Activated CD8-positive, alpha-beta memory T cell treated with anti-CD3 and anti-CD28 coated beads, Interleukin-2, amount 10 ng/mL, durations not matched to agents 7 days and 5 days (primary cell): ENCODE measurements at places on chromosomes 2 and 18.

- DNase-seq, result no peak
Observed at GRCh38 chr18:39232490-39232889, 1666.9 kb upstream of the CELF4 start.

GRCh38 chr2:23549051-23549450 is 164.1 kb downstream of the KLHL29 start:
- no peak for DNase-seq

DNA sequence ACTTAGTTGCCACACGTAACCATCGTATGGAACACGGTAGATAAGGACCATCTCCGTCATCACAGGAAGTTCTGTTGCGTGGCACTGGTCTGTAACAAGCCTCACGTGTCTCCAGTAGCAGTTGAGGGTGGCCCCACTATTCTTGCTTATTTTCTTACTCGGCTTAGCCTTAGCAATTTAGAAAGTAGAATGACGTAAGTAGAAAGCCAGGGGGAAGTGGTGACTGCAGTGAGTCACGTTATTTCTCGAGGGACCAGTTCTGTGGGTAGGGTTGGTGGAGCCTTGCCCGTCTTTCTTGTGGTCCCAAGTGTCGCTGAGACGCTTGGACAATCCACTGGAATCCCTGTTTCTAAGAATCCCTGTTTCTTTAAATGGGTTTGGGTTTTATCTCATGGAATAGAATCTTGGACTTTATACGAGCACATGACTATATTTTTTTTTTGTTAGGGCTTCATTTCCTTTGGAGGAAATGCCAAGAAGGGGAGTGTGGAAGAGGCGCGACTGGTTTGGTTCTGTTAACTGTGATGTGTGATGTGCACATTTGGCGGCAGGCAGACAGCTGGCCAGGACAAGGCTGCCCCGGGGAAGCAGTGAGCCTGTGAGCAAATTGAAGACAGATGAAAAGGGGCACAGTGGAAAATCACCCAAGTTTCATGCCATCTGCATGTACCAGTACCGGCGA is 96.2 kb downstream of the CABLES1 start:
- DNase-seq, result peak; percentile 94

DNA sequence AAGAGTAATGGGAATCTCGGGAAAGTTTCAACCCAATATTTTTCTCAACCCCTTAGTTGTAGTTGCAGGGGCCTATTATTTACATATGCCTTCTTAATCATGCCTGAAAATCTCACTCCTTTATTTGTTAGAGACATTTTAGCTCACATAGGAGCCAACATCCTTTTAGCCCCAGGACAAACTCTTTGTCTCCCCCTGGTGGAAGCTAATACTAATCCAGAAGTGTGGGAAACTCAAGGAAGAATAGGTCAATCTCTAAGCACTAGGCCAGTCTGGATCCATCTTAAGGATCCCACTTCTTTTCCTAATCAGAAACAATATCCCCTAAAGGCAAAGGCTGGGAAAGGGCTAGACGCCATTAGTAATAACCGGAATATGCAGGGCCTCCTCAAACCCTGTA is 550.9 kb upstream of the PKDCC start:
- DNase-seq, result no peak

- DNase-seq, result peak; percentile 65
Observed at GRCh38 chr2:190343089-190343535, 277 bp upstream of the INPP1 start.

GRCh38 chr2:84879584-84880394 is 1.1 kb downstream of the TRABD2A start:
- peak; percentile 41 for DNase-seq

- DNase-seq, result no peak
Observed at GRCh38 chr2:27461118-27461517, 18.9 kb downstream of the KRTCAP3 start.

GRCh38 chr2:106534471-106534870 is 47.3 kb downstream of the CD8B2 start:
- no peak for DNase-seq

DNA sequence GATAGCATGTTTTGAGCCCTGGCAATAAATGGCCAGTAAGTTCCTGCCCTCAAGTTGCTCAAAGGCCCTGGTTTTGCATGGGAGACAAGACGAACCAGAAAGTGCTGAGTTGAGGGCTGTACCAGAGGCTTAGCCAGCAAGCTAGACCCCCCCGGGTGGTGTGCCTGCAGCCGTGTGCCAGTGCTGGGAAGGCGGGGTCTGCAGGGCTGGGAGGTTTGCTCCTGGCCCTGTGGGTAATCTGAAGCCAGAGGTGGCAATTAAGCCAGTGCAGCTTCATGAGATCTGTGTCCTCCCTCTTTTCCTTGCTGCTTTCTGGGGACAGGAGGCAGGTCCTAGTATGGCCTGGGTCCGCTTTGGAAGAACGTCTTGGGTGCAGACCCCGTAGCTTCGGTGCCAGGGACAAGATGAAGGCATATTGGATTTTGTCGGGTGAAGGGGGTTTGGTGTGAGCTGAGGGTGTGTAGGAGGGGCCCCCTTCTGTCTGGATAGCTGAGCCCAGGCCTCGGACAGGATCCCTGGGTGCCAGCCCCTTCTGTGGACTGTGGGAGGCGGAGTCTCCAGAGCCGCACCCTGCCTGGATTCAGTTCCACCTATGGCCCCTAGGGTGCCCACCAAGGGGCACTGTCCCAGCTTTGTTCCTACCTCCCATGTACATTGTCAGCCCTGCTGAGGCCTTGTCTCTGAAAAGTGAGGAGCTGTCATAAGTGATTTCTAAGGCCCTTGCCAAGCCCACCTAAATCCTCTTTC is 15.6 kb downstream of the ATOH8 start:
- no peak for DNase-seq

DNA sequence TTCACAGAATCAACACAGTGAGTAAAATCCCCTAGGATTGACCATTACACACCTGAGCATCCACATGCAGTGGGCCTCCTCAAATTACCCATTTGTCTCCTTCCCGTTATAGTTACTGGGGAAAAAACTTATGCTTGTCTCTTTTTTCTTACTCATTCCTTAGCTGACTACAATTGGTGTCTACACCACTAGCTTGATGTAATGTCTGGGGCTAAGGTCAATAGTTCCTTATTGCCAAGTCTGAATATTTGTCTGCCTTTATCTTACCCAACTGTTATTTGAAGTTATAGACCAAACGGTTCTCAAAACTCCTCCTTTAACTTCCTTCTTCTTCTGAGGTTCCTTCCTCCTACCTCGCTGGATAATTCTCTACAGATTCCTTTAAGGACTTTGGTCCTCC is 41.9 kb upstream of the TMEM17 start:
- DNase-seq, result no peak

- DNase-seq, result peak; percentile 72
Observed at GRCh38 chr2:197378494-197379307, 56.1 kb downstream of the SF3B1 start.

- no peak for DNase-seq
Observed at GRCh38 chr2:102940684-102941083, 178.9 kb downstream of the TMEM182 start.

- DNase-seq, result no peak
Observed at GRCh38 chr2:190105554-190105953, 43.0 kb upstream of the MSTN start.

- DNase-seq, result peak; percentile 32
Observed at GRCh38 chr2:121018136-121019061, 266.6 kb downstream of the TFCP2L1 start.

GRCh38 chr2:66872081-66872985 is 437.4 kb downstream of the MEIS1 start:
- DNase-seq, result no peak
